CD8-positive, alpha-beta memory T cell (primary cell): ENCODE measurements at places on chromosomes 1 and 21. TPM values are rescaled to one million over a fixed set of nuclear protein-coding genes. Genes with fewer than 3 reads are reported as not detected.

DNA sequence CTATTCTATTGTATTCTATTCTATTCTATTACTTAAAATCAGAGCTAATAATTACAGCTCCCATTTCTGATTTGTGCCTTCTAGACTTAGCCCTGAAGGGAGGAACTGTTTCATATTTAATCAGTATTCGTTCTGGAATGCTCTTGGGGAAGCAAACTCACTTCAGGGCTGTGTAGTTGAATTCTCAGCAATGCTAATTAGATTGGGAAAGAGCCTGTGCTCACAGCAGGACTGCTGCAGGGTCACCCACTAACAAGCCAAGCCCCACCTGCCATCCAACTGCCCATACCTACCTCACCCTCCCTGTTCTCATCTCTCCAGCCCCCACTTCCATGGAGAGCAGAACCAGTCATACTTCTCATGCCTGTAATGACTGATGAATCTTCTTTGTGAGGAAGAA lies 464.2 kb downstream of the PTPRU start:
- DNase-seq: no peak

GRCh38 chr1:58753431-58753866 lies 30.4 kb downstream of the JUN start:
- DNase-seq: no peak

GRCh38 chr1:231750296-231750695 lies 123.7 kb downstream of the DISC1 start:
- DNase-seq: no peak

DNA sequence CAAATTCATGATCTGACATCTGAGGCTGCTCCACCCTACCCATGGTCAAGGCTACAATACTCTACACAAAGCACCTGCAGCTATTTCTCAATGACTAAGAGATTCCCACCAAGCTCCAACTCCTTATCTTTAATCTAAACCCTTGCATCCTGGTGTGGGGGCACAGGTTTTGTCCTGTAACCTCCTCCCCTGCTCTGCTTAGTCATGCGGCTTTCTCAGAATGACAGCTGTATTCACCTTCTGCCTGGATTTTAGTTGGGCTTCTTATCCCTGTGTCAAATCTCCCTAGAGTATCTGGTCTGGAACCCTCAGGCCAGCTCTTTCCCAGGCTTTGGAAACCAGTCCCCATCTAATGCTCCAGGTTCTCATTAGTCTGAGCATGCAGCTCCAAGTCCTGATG lies 159.0 kb downstream of the BARHL2 start:
- no peak for DNase-seq

GRCh38 chr1:228396770-228397662 lies 9.6 kb downstream of the TRIM11 start:
- DNase-seq: no peak

GRCh38 chr1:46136711-46137110 lies 4.3 kb upstream of the PIK3R3 start:
- no peak for DNase-seq

DNA sequence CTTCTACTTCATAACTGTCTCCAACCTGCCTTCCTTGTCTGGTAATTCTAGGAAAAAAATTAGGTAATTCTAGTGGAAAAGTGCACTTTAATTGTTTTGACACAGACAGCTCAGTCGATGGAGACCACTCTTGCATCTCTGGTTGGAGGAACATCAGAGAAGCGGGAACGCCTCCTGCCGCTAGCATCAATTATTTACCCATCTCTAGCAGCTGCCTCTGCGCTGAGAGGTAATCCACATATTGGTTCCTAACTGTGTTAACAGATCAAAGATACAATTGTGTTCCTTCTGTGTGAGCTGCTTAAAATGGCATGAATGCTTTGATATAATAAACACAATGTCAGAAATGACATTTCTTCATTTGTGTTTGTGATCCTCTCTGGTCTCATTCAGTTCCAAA lies 33.3 kb downstream of the C2CD2 start:
- no peak for DNase-seq

GRCh38 chr1:22828484-22829308 lies 118.1 kb downstream of the EPHB2 start:
- no peak for DNase-seq

- DNase-seq: no peak
These were observed 5.0 kb downstream of the SLC22A15 start for GRCh38 chr1:115980998-115981993.

GRCh38 chr1:52588535-52588934 lies 13.6 kb upstream of the GPX7 start:
- no peak for DNase-seq

- DNase-seq: no peak
These were observed 179.5 kb upstream of the ARHGEF16 start for GRCh38 chr1:3274972-3275371.

DNA sequence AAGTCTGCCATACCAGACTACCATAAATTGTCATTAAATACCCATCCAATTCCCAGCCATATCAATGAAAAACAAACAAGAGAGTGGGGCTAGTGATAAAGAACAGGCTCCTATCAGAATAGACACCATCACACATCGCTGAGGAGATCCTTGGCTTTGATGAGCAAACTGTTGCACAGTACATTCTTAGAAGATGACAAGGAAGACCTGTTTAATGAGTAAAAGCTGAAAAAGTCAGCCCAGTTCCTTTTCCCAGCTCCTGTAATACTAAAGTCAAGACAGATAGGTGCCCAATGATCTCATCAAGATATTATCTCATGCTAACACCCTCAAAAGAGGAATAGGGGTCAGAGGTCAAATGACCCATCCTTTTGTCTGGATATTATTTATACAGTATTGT lies 164.5 kb upstream of the COA6 start:
- DNase-seq: no peak

DNA sequence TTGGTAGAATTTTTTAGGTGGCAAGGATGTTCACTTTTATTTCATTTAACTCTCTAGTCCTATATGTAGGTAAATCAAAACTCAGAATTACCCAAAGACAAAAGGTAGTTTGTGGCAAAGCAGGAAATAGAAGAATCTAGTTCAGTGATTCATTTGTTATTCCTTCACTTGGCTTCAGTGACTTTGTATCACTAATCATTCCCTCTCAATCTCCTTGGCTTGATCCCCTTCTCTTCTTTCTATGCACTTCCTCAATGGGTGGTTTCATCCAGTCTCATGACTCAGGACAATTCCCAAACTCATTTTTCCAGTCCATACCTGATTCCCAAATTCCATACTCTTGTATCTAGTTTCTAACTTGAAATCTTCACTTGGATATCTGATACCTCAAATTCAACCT lies 64.9 kb downstream of the PRKACB start:
- no peak for DNase-seq

- DNase-seq: no peak
These were observed 16.1 kb downstream of the CCDC18 start for GRCh38 chr1:93196591-93196990.

GRCh38 chr1:116826818-116827606 lies 72.8 kb downstream of the CD2 start:
- DNase-seq: no peak

GRCh38 chr1:176382163-176382562 lies 80.8 kb upstream of the PAPPA2 start:
- no peak for DNase-seq

- DNase-seq: no peak
These were observed at the start of gene KRTAP12-4 for GRCh38 chr21:44654576-44655175. KRTAP12-4 (minus strand) TSS chr21:44654659; CDS start chr21:44654614, 45 bp downstream.

DNA sequence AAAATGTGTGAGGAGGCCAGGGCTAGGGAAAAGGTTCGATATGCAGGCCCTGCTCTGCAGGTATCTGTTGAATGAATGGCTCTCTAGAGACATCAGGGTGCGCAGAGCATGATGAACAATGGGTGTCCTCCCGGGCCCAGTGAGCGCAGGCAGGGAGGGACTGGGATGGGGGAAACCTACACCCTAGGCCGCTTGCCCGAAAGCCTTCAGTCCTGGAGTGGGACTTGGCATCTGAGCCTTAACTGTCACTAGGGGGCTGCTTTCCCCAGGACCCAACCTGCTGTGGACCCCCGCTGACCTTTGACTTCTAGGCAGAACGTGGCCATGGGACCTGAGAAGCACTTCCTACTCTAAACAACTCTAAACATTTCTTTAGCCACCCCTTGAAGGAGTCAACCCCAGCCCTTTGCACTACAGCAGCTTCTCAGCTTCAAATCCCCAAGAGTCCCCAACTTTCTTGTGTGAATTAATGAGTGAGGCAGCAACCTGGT lies 444 bp upstream of the MAP3K6 start:
- DNase-seq: no peak

GRCh38 chr1:160713161-160713560 lies 1.5 kb upstream of the CD48 start:
- DNase-seq: no peak

DNA sequence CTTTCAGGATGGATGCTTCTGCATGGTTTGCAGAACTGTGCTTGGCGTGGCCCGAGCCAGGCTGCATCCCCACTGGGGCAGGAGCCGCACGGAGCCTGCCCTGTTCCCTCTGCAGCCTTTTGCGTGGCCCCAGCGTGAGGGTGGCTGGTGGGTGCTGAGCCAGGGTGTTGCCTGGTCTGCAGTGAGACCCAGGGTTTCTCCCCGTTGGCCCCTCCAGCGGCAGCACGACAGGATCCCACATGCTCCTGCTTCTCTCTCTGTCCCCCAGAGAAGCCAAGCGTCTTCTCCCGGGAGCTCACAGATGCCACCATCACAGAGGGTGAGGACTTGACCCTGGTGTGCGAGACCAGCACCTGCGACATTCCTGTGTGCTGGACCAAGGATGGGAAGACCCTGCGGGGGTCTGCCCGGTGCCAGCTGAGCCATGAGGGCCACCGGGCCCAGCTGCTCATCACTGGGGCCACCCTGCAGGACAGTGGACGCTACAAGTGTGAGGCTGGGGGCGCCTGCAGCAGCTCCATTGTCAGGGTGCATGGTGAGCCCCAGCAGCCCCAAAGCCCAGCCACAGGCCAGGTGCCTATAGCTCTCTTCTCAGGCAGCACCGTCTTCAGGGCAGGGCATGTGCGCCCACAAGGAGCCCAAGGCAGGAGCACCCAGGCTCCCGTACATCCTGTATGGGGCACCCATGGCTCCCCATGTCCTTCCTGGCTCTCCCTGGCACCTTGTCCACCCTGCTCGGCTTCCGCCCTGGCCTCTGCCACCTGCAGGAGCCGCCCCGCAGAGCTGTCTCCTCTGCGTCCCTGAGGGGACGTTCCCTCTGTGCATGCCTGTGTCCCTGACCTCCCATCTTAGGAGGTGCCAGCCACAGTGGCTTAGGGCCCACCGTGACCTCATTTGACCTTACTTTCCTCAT lies 78.9 kb downstream of the OBSCN start:
- no peak for DNase-seq

DNA sequence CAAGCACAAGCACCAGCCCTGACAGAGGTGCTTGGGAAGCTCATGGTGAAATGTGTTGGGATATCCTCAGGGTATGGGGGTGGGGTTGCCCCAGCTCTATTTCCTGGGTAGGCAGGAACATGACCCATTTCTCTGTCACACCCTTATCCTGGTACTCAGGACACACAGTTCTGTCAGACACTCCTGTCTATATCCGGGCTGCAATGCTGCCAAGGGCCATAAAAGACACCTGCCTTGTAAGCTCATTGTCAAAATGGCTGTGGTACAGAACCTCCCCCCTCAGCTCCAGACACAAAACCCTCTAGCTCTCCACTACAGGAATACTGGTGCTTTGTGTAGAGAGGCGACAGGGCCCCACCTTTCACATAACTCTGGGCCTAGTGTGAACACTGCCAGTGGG lies 636.7 kb downstream of the PLA2G4A start:
- DNase-seq: no peak

DNA sequence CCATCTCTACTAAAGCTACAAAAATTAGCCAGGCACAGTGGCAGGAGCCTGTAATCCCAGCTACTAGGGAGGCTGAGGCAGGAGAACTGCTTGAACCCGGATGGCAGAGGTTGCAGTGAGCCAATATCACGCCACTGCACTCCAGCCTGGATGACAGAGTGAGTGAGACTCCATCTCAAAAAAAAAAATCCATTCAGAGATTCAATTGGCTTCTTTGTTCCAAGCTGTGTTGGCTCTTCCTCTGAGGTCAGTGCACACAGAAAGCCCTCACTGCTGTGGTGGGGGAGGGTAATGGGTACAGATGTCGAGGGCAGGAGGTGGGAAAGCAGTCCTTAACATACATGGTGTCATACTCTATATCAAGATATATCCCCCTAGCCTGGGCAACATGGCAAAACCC lies 14.7 kb downstream of the TIE1 start:
- DNase-seq: no peak

- DNase-seq: no peak
These were observed 159.2 kb downstream of the PIGK start for GRCh38 chr1:77060000-77060399.

GRCh38 chr1:9858293-9859035 lies 34.7 kb upstream of the CLSTN1 start:
- no peak for DNase-seq

CSMD2 gene
- not detected for total RNA-seq

DMRTB1 gene
- total RNA-seq: not detected

SLC35D1 gene
- total RNA-seq: 17.5 TPM

TMOD4 gene
- total RNA-seq: 2.4 TPM

ARHGEF19 gene
- total RNA-seq: 6.8 TPM

CYP2J2 gene
- total RNA-seq: 0.42 TPM

KRTAP19-2 gene
- total RNA-seq: not detected

GPX7 gene
- 29.9 TPM for total RNA-seq

RIPPLY3 gene
- total RNA-seq: not detected

SPRR2F gene
- total RNA-seq: not detected

SFT2D2 gene
- total RNA-seq: 44.4 TPM

AMY2B gene
- total RNA-seq: 8.4 TPM

TNFRSF14 gene
- 164 TPM for total RNA-seq

SLC2A5 gene
- not detected for total RNA-seq

SIKE1 gene
- 70.3 TPM for total RNA-seq

TRIM46 gene
- total RNA-seq: 6.4 TPM

EXTL1 gene
- not detected for total RNA-seq

MAP3K21 gene
- 2.8 TPM for total RNA-seq

KIRREL1 gene
- total RNA-seq: not detected

AHCTF1 gene
- total RNA-seq: 53.0 TPM

TNFSF4 gene
- 28.4 TPM for total RNA-seq
